Activated CD4-positive, alpha-beta T cell treated with anti-CD3 and anti-CD28 coated beads, Interleukin-2, Interleukin-4, amounts not matched to agents 100 ng/mL and 50 ng/mL, durations not matched to agents 16 hours and 8 hours (primary cell): ENCODE measurements at places on chromosomes 1 and 21.

DNA sequence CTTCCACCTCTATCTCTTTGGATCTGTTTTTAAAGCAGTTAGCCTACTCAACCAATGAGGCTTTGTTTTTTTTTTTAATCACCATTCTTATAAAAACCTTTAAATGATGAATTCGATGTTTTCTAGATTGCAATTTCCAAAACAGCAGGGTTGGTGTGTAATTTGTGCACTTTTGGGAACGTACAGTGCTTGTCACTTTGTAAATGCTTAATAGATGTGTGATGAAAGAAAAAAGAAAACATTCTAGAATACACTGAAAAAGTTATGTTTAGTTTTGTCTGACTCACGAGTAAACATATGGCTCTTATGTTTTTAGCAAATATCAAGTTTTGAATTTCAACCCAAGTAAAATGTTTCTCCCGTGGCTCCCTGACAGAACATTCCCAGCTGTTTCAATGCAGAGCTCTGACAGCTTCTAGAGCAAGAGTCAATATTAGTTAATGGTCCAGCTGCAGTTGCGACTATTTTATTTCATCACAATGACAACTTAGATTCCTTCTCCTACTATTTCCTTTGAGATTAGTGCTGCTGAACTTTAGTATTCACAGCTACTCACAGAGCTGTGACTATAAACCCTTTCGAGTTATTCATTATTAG is 362.5 kb upstream of the ADAMTS5 start:
- no peak for DNase-seq

DNA sequence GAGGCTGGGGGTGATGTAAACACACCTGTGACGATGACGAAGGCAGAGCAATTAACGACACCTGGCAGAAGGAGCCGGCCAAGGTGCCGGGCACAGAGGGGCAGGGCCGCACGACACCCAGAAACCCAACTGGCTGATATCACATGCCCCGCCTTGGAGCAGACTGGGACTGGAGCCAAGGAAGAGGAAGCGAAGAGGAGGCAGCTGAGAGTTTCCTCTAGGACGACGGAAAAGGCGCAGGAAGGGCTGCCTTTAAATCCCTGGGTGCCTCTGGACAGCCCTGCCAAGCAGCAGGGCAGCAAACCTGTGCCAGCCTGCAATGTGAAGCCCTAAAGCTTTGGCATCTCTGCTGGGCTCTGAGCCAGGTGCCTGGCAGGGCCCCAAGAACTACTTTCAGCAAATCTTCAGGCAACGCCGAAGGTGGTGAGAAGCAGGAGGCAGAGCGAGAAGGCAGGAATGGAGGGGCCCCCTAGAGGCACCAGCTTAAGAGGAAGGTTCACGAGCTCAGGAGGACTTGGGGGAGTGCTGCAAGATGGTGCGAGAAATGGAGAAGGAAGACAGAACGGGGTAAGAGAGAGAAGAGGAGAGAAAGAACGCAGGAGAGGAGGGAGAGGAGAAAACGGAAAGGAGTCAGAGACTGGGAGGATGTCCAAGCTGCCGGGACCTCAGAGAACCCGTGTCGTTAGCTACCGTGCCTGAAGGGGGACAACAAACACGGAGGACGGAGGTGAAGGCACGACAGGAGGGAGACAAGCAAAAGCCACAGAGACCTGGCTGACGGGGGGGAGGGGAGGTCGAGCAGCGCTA is 25.3 kb upstream of the PEF1 start:
- DNase-seq, result no peak

GRCh38 chr21:22855581-22855980 is 1857.4 kb downstream of the NCAM2 start:
- no peak for DNase-seq

- peak; percentile 86 for DNase-seq
Observed at GRCh38 chr1:154998818-154999570, 3.6 kb upstream of the ZBTB7B start.

DNA sequence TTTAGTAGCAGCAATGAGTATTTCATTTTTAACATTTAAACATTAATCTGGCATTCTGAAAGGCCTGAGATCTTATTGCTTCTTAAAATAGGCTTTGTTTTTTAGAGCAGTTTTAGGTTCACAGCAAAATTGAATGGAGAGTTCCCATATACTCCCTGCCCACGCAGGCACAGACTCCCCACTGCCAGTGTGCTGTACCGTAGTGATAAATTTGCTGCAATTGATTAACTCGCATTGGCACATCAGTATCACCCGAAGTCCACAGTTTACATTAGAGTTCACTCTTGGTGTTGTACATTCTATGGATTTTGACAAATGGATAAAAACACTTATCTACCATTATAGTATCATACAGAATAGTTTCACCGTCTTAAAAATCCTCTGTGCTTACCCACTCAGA is 71.8 kb upstream of the ERRFI1 start:
- DNase-seq, result no peak

GRCh38 chr21:14911351-14911750 is 153.4 kb downstream of the NRIP1 start:
- DNase-seq, result no peak

- DNase-seq, result no peak
Observed at GRCh38 chr1:109997867-109998229, 13.3 kb downstream of the AHCYL1 start.

DNA sequence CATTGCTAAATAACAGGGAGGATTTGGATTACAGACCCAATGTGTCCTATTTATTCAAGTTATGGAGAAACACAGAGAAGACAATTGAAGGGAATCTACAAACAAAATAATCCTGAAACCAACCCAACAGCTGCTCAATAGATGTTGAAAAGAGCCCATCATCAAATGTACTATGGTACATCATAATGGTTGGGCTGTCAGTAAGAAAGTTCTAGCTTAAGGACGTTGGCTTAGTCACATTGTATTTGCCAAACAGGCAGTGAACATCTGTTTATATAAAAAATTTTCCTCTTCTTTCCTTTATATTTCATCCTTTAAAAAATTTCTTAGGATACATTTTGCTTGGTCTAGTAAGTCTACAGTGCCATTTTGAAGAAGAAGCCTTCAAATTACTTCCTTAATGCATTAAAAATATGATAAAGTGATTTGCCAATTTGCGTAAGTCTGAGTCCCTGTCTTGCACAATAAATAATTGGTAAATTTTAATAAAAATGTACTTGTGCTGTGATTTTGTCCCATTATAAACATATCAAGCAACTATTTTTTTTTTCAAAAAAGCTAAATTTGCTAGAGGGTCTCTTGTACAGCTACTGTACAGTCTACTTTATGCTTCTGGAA is 14.4 kb downstream of the MAP3K7CL start:
- DNase-seq, result no peak

- DNase-seq, result no peak
Observed at GRCh38 chr1:222547260-222547614, 667 bp downstream of the HHIPL2 start.

DNA sequence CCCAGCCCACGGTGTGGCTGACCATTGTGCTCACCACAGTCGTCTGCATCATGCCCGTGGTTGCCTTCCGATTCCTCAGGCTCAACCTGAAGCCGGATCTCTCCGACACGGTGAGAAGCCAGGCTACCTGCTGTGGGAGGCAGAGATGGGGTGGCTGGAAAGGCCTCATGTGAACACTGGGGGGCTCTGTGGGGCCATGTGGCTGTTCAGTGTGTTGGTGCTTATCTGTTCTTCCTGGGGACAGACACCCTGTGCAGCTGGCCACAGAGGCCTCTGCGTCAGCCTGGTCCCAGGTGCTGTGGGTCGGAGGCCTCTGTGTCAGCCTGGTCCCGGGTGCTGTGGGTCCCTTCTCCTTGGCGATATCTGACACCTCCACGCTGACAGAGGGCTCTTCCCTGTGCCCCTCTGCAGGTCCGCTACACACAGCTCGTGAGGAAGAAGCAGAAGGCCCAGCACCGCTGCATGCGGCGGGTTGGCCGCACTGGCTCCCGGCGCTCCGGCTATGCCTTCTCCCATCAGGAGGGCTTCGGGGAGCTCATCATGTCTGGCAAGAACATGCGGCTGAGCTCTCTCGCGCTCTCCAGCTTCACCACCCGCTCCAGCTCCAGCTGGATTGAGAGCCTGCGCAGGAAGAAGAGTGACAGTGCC is 23.2 kb downstream of the ATP8B2 start:
- DNase-seq, result no peak

- DNase-seq, result no peak
Observed at GRCh38 chr1:227558732-227559262, 4.6 kb upstream of the ZNF678 start.

DNA sequence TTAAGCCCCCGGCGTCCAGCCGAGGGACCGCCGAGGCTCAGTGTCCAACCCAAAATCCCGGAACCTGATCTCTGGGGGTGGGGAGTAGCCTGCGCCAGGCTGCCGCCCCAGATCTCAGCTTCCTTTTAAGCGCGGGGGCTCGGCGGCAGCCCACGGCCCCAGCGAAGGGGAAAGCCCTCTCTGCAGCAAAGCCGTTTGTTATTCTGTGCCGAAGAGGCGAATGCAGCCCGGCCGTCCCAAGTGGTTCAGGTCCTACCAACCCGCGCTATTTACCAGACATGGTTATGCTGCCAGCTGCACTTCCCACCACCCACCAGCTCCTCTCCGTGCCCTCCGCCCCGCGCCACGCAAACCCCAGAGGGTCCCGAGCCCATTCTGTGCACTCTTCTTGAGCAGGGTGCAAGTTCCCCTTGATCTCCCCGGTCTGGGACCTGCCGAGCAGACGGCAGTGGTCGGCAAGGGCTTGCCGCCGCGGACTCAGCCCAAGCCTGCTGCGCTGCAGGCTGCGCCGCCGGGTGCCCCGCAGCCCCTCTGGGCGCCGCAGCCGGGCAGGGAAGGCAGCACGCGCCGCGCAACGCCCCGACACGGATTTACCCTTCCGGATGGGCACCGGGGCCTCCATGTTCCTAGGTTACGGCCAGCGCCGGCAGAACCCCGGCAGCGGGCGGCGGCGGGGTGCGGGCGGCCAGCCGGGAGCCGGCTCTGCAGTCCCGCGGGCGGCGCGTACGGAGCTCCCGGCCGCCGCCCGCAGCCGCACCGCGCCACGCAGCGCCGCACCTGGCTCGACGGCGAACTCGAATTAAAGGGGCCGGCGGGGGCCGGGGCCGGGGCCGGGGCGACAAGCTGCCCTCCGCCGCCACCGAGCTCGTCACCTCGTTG is 738 bp upstream of the KCNA2 start:
- DNase-seq, result no peak

DNA sequence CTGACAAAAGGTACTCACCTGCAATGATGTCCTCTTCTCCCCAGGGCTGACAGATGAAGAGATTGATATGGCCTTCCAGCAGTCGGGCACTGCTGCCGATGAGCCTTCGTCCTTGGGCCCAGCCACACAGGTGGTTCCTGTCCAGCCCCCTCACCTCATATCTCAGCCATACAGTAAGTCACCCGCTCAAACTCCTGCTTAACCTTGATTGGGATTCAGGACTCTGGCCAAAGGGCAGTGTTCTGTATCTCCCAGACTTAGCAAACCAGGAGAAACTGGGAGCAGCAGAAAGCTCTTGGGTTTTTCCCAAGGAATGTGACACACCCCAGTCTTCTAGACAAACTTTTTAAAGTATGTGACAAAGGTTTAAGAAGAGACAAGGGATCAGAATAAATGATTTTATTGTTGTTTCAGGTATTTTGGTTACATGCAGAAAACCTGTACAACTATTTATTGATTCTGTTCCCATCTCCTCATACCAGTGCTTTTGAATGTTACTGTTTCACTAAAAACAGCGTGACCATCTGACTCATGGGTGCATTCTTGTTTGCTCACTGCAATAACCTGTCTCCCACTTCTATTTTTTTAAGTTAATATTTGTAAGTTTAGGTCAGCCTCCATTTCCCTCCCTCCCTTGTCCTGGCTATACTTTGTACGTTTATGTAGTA is 124.6 kb downstream of the PEX14 start:
- DNase-seq, result no peak

DNA sequence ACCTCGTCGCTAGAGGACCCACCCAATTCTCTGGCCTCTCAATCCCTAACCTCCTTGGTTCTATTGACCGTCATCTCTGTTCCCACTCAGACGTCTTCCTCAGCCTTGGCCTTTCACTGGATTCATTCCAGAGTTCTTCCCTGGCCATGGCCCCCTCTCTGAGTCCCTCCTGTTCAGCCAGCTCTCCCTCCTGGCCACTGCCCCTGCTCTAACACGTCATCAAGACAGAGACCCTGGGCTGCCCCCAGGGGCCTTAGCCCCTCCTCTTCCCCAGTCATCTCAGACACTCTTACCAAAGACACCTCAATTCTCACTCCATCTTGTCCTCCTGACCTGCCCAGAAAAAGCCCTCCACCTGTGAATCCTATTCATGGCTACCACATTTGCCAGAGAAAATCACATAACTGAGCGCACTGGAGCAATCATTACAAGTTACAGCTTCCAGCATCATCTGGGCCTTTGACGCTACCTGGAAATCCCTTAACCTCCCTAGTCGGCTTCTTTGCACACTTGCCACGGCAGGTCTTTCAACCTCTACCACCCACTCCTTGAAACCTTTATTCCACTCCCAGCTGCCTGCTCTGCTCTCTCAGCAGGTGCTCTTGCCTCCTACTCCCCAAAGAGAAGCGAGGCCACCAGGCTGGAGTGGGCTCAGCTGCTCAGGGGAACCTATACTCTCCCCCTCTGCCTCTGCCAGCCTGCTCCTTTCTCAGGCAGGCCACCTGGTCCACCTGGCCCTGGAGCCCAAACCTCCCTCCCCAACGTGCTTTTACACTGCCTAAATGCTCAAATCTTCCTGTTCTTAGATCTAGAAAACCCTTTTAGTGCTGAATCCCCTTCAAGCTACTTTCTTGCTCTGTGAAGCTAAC is 14.0 kb downstream of the DCST2 start:
- no peak for DNase-seq

DNA sequence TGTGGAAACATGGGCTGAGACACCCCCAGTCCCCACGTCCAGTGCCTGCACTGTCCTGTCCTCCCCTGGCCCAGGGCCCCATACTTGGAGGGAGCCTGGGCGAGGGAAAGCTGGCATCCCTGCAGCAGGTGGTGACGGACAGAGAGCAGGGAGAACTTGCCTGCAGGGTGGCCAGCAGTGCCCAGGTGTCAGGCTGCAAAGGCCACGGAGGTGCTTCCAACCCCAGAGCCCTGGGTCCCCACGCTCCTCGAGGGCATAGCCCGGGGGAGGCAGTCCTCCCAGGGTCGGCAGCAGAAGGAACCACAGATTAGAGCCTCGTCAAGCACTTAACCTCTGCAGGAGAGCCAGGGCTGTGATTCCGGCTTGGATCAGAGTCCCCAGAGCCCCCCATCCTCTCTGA is 77.5 kb downstream of the ARHGEF16 start:
- DNase-seq, result no peak

- DNase-seq, result no peak
Observed at GRCh38 chr1:190126728-190127127, 350.9 kb downstream of the BRINP3 start.

DNA sequence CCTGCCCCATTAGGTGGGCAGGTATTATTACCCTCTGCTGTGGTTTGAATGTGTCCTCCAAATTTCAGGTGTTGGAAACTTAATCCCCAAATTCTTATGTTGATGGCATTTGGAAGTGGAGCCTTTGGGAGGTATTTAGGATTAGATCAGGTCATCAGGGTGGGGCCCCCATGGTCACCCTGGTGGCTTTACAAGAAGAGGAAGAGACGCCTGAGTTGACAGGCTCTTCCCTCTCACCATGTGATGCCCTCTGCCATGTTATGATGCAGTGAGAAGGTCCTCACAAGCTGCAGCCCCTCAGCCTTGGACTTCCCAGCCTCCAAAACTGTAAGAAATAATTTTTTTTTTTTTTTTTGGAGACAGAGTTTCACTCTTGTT is 8.8 kb upstream of the THEMIS2 start:
- DNase-seq, result no peak

GRCh38 chr1:50982611-50983010 is 12.6 kb downstream of the CDKN2C start:
- DNase-seq, result no peak
